ENCODE measurements at places on chromosomes 2 and 18.
A peak's percentile ranks its signal among the peaks of the same experiment; 100 is the strongest.

DNA sequence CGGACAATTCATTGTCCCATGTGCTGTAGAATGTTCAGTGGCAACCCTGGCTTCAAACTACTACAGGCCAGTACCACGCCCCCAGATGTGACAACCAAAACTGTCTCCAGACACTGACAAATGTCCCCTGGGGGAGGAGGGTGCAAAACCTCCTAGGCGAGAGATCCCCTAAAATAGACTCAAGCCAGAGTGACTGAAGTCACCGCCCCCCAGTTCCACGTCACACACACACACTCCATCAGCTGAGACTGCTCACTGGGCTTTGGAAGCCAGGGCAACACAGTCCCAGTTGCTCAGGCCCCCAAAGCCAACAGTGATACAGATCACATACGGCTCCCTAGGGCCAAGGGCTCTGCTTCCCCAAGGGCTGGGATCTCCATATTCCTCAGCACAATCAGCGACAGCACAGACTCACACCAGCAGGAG, 19.1 kb downstream of the HDAC4 start:
- DNase-seq: no peak

GRCh38 chr2:95334916-95335641, 37.9 kb downstream of the KCNIP3 start:
- DNase-seq: peak; percentile 72

DNA sequence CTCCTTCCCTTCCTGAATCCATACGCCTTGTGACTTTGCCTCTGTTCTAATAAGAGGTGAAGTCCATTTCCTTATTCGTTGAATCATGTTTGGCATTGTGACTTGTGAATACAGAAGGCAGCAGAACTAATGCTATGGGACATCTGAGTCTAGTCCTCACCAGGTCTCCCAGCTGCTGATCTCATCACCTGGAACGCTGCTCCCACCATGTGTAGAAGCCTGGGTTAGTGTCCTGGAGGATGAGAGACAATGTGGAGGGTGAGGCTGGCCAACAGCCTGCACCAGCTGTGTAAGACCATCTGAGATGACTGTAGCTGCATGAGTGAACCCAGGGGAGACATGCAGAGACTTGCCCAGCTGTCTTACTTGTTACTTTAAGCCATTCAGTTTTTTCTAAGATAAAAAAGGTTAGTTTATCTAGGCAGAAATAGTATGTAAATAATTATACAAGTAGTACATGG, 3.5 kb upstream of the HAAO start:
- DNase-seq: no peak

DNA sequence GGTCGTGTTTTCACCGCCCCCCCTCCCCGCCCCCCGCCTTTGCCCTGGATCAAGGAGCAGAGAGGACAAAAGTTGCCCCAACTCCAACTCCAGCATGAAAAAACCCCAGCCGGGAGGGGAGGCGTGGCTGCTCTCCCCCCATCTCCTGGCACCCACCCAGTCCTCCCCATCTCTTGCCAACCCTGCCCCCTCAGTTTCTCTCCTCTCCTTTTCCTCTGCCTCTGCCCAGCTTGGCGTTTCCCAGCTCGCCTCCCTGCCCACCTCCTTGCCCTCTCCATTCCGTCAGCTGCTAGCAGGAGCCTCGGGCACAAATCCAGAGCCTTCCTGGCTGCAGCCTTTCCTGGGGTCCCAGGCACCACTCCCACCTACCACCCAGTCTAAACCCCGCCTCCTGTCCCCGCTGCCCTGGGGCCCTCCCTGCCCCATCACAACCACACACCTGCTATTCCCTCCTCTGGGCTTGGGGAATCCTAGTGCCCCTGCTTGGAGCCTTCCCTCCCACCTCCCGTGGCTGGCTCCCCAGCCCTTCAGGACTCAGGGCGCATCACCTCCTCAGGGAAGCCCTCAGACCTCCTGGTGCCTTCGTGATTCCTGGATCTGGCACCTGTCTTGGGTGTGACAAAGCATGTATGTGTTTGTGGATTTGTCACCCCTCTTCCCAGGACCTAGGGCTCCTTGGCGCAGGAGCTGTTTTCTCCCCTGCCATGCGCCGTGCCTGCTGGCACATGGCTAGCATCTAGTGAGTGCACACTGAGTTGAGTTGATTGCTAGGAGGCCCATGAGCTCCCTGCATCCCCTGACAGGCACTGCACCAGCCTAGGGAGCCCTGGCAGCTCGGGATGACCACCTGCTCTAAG, 209.1 kb downstream of the TFCP2L1 start:
- no peak for DNase-seq

DNA sequence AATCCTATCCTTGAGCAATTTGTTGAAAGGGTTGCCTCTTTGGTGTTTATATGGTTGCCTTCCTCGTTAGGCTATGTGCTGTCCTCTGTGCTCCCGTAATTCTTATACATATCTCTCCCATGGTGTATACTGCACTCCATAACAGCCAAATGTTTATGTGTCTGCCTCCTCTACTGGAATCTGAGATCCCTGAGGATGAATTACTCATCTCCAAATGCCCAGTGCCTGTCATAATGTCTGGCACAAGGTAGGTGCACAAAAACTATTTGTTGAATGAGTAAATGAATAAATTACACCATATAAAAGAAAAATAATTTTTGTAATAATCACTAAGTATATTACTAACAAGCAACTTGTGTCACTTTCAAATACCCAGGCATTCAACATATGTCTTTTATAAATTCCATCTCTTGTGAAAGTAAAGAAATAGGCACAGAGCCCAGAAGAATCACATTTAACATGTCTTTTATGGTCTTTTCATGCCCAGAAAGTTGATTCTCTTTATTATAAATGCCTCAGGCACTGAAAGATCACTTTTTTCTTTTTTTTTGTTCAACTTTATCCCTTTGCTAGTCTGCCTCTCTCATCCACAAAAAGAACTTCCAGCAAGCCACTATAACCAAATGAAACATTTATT, 164.9 kb downstream of the CCDC148 start:
- DNase-seq: peak; percentile 12

GRCh38 chr2:238761868-238762267, 86.0 kb upstream of the TWIST2 start:
- no peak for DNase-seq

DNA sequence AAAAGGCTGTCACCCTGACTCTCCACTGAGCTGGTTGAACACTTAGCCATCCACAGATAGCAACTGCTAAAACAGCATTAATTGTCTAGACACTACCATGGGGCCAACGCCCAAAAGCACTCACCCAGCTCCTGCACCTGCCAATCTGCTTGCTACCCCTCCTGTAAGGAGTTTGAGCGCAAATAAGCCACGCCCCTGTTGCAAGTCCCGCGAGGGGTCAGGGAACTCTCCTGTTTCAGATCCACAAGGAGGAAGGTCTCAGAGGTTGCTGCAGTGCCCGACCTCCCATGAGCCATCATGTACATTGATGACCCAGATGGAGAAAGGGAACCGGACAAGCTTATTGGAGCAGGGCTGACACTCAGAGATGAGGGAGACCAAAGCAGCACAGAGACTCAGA, 106.8 kb downstream of the ZNF516 start:
- DNase-seq: no peak

DNA sequence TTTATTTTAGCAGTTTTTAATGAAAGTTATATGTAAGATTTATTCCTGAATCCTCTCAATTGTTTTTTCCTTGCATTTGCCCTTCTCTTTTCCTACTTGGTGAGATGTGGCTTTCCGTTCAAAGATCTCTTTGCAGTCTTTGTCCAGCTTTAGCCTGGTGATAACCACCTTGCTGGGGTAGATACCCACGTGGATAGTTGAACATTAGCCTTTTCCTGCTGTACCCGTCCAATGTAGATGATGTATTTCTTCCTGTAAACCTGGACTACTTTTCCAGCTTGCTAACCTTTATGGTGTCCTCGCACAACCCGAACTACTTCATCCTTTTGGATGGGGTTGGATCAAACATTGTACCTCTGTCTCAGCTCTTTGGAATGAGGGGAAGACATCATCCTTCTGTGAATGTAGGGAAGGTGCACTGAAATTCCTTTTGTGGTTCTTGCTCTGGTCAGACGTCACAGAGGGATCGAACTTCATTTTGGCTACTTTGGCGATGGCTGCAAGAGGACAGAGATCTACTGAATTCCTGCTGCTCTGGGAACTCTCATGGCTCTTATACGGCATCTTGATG, 293.2 kb upstream of the EPAS1 start:
- DNase-seq: no peak

GRCh38 chr2:212136216-212136795, 402.3 kb downstream of the ERBB4 start:
- no peak for DNase-seq

GRCh38 chr2:21676041-21676440, 552.3 kb downstream of the TDRD15 start:
- no peak for DNase-seq

- DNase-seq: no peak
These were observed 22.8 kb downstream of the ACMSD start for GRCh38 chr2:134861173-134861572.

GRCh38 chr18:68417166-68417799, 297.6 kb downstream of the TMX3 start:
- DNase-seq: no peak

GRCh38 chr2:96618596-96619283, 19.4 kb downstream of the KANSL3 start:
- DNase-seq: no peak

GRCh38 chr2:211967234-211967633, 571.4 kb downstream of the ERBB4 start:
- DNase-seq: no peak

GRCh38 chr2:75790121-75790813, 79.6 kb upstream of the GCFC2 start:
- DNase-seq: no peak

GRCh38 chr2:221546505-221547225, 25.4 kb downstream of the EPHA4 start:
- DNase-seq: no peak

DNA sequence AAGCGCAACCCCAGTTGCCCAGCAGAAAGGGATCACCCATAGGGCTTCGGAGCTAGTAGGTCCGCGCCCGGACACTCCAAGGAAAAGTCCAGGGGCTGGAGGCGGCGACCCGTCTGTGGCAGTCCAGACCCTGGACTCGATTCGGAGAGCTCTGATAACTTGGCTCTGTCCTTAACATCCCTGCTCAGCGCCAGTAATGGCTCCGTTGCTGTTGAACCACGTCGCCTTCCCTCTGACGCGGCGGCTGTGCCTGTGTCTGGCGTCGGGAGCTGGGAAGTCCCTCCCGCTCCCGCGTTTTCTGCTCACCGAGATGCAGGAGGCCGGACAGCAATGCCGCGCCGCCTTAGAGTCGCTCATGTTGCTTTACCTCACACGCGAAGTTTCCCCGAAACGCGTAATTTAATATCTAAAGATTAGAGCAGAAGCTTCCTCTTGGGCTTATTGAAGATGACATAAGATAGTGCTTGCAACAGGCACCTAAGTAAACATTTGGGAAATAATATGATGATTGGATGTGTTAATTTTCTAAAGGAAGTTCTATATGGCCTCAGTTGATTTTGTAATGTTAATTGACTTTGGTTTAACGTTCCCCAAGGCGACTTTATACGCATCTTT, 1.3 kb upstream of the ZBTB14 start:
- no peak for DNase-seq

- DNase-seq: no peak
These were observed 767.4 kb downstream of the MBD2 start for GRCh38 chr18:53457068-53457467.

DNA sequence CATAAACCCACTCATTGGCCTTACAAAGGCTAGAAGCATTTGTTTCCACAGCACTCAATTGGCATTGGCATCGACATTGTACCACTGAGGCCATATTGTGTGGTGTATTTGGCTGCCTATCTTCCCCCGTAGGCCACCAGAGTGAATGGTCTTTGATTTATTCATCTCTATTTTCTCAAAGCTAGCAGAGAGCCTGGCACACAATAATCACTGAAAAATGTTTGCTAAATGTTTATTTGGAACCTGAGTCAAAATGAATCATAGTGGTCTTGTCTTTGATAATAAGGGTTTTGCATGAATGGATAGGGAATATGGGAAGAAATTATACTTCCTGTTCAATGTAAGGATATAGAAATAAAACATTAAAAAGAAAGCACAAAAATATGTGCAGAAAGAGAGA, 107.3 kb upstream of the SLC8A1 start:
- no peak for DNase-seq

DNA sequence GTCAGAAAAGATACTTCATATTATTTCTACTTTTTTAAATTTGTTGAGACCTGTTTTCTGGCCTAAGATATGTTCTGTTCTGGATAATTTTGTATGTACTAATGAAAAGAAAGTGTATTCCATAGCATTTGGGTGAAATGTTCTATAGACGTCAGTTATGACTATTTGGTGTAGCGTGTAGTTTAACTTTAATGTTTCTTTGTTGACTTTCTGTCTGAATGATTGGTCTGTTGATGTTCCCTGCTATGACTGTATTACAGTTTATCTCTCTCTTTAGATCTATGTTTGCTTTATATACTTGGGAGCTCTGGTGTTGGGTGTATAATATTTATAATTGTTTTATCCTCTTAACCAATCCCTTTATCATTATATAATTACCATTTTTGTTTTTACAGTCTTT, 352.4 kb downstream of the PTPRM start:
- no peak for DNase-seq

DNA sequence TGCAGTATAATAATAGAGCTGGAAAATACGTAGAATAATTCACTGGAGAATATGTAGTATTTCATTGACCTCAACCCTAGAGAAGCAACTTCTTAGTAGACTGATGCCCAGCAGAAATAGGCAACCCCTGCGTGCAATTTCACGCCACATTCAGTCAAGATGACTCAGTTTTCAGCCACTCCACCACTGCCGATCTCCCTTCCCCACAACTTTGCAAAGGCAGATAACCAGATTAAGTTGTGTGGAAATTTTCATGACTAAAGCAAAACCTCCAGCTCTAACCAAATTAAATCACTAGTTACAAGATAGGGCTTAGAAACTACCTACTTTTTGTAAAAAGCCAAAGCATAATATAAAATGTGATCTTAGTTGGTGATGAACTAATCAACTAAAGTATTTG, 63.3 kb upstream of the STK17B start:
- DNase-seq: peak; percentile 63

GRCh38 chr18:13218368-13218991, at the start of gene LDLRAD4:
TSS of gene LDLRAD4 (plus strand) at chr18:13218760.
- no peak for DNase-seq

DNA sequence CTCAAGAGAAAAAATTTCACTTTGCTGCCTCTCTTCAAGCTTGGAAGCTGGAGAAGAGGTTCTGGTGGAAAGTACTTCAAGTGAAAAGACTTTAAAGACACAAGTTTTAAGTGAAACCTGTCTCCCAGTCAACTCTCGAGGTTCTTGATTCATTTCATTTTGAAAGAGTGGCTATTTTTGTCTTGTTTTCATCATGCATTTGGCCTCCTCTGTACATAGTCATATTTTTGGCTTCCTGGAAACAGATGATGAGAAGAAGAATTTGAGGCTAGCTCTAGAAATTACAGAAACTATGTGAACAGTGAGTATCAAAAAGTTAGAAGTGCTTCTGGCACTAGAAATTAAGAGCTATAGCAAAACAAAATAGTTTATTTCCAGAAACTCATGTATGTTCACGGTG, 124.8 kb downstream of the DTNA start:
- DNase-seq: no peak

Measured in GM04503 (cell line).